CD4-positive, alpha-beta T cell treated with Interleukin-15 for 1 hour (primary cell): ENCODE measurements at places on chromosomes 6 and 20.

DNA sequence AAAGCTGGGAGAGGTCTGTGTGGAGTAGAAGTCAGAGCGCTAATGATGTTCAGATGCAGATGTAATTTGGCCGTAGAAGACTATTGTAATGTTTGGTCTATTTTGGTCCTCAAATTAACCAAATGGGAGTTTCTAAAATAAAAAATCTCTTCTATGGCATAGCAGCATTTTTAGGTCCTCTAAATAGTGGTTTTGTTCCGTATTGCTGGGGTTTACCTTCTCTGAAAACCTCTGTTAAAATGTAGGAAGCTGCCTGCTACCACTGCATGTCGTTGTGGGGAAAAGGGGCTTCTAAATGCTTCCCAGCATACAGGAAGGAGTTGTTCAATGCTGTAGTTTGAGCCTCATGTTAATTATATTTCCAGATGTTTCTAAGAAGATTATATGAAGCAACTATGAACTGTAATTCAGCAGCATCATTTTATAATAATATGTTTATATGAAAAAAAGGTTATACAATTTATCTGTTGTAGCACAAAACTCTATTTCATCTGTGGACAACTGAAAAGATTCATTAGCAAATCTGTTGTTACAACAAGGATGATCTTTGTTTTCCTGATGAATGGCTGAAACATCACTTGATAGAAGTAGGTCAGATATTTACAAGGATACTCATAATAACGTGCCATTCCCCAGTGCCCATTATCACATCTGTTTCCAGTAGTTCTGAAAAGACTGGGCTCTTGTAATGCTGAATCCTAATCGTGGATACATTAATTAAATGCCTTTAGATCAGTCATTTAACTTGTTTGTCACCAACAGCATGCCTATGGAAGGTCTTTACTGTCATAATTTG is 256.6 kb downstream of the TBC1D7 start:
- DNase-seq, result no peak

DNA sequence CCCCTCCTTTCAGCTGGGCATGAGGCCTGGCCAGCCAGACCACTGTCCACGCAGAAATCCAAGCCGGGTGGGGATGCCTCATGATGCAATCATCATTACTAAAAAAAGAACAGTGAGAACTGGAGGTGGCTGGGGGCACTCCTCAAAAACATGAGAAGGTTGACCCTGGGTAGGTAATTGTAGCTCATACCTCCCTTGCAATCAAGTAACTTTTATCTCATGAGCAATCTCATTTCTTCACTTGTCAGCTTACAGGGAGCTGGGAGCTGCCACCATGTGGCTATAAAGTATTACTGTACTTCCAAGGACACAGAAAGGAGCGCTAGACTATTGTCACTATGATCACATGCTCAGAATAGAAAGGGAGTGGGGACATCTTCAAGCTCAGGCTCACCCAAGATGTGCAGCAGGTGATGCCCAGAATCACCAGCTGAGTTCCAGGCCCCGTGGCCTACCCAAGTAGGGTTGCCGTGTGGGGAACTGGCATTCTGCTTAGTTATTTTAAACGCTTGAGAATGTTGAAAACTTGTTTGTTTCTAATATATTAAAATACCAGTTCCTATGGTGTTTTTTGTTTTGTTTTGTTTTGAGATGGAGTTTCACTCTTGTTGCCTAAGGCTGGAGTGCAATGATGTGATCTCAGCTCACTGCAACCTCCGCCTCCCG is 3.0 kb upstream of the CDH26 start:
- DNase-seq, result no peak

- no peak for DNase-seq
Observed at GRCh38 chr20:33443006-33443511, 504 bp downstream of the SNTA1 start.

- DNase-seq, result no peak
Observed at GRCh38 chr6:99036672-99037071, 88.9 kb upstream of the FBXL4 start.
